ENCODE measurements at places on chromosomes 6 and 20.

DNA sequence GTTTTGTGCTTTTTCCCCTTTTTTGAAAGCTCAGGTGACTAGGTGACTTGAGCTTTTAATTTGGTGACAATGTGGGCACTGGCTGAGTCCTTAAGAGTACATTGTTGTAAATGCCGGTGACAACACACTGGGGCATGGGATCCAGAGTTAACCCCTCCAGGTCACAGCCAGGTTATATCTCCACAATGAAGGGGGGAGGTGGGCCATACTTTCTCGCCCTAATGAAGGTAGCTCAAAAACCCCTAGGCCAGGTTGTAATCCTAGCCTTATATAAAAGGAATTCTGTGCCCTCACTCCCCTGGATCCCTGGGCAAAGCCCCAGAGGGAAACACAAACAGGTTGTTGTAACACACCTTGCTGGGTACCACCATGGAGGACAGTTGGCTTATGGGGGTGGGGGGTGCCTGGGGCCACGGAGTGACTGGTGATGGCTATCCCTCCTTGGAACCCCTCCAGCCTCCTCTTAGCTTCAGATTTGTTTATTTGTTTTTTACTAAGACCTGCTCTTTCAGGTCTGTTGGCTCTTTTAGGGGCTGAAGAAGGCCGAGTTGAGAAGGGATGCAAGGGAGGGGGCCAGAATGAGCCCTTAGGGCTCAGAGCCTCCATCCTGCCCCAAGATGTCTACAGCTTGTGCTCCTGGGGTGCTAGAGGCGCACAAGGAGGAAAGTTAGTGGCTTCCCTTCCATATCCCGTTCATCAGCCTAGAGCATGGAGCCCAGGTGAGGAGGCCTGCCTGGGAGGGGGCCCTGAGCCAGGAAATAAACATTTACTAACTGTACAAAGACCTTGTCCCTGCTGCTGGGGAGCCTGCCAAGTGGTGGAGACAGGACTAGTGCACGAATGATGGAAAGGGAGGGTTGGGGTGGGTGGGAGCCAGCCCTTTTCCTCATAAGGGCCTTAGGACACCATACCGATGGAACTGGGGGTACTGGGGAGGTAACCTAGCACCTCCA, 2.2 kb upstream of the VEGFA start:
- DNase-seq = no peak

DNA sequence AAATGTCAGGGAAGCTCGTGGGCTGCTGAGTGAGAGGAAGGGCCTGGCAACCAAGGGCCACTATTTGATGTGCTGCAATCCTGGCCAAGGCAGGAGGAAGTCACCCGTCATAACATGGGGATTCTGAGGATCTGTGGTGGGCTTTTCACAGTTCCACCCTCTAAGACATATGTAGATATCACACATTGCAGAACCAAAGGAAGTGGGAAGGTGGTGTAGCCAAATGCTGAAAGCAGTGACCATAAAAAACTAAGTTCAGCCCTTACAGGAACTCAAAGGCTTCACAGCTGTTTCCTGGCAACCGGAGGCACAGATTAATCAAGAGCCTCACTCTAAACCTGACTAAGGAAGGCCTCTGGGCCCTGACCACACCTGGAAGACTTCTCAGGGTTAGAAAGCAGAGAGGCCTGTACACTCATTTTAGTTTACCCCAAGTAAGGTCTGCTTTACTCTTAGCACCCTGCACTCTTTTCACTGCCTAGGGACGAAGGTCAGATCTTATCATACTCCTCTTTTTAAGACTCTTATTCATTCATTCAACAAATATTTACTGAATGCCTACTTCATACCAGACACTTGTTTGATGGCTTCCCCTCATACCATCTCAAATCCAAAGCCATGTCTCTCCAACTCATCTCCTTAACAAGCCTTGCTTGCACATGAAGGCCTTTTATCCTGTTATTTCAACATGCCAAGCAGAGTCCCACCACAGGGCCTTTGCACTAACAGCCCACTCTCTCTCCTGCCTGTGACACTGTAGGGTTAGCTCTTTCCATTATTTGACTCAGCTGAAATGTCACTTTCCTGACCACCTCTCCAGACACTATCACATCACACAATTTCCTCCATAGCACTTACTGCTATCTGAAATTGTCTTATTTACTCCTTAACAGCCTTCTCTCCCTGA, 2.6 kb downstream of the UBE2V1 start:
- peak; percentile 12 for DNase-seq

- no peak for DNase-seq
Observed at GRCh38 chr6:37092923-37093727, 76.8 kb upstream of the PIM1 start.

DNA sequence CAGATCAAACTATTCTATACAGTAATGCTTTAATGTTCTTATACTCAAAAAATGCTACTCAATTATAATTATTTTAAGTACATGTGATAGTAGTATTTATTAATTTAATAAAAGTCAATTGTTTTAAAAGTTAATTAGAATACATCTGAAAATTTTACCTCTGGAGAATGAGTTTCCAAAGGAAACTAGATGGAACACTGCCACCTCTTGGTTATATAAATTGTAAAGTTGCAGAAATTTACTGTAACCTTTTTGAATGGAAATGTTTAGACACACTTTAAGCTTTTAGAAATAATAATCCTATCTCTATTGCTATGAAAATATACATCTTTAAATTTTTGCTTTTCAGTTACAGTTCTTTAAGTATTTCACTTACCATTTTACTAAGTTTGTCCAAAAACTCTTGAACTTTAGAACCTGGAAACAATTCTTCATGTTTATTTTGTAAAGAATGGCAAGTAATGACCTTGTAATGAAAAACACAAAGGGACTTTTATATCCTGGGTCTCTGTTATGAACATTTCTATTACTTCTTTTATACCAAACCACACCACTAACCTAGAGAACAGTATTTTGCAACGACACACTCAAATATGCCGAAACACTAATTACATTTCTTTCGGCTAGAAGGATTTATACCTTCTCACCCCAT, 10.9 kb upstream of the BMP5 start:
- DNase-seq = no peak

GRCh38 chr6:148464319-148465010, 121.8 kb downstream of the SASH1 start:
- peak; percentile 4 for DNase-seq

GRCh38 chr6:22956029-22956681, 386.8 kb downstream of the HDGFL1 start:
- no peak for DNase-seq

DNA sequence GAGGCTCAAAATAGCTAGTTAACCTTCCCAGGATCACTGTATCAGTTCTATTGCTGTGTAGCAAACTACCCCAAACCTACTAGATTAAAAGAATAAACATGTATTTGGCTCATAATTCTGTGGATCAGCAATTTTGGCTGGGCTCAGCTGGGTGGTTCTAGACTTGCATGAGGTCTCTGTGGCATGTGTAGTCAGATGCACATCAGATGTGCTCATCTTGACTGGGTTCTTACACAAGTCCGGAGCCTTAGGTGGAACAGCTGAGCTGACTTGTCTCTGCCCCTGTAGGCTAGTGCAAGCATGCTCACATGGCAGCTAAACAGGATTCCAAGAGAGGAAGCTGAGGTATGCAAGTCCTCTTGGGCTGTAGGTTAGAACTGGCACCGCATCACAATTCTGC, 173.2 kb upstream of the PRND start:
- DNase-seq = no peak

- no peak for DNase-seq
Observed at GRCh38 chr6:31111712-31112111, 663 bp downstream of the C6orf15 start.

- DNase-seq = no peak
Observed at GRCh38 chr6:81788748-81789147, 36.3 kb upstream of the TENT5A start.

GRCh38 chr6:105226598-105227294, 46.9 kb upstream of the POPDC3 start:
- no peak for DNase-seq

GRCh38 chr6:157280157-157280556, 43.2 kb downstream of the TMEM242 start:
- no peak for DNase-seq

DNA sequence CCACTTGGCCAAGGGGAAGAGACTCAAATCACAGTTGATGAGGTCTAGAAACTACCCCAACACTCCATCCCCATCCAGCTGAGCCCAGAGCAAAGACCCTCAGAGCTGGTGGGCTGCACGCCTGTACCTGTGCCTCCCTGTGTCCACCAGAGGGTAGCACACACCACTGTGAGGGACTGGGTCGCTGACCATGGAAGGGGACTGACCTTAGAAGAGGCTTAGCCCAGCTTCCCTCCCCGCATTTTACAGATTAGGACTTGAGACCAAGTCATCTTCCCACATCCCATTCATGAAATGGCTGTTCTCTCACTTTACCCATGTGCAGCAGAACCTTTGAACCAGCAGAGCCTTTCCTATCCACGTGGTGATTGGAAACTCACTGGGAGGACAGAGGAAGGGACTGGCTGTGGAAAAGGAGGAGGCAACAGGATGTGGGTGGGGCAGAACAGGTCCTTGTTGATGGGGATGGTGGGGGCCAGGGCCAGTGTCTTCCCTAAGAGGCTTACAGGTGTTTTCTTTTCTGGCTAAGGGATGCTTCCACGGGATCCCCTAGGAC, 44.3 kb downstream of the CPXM1 start:
- DNase-seq = no peak

DNA sequence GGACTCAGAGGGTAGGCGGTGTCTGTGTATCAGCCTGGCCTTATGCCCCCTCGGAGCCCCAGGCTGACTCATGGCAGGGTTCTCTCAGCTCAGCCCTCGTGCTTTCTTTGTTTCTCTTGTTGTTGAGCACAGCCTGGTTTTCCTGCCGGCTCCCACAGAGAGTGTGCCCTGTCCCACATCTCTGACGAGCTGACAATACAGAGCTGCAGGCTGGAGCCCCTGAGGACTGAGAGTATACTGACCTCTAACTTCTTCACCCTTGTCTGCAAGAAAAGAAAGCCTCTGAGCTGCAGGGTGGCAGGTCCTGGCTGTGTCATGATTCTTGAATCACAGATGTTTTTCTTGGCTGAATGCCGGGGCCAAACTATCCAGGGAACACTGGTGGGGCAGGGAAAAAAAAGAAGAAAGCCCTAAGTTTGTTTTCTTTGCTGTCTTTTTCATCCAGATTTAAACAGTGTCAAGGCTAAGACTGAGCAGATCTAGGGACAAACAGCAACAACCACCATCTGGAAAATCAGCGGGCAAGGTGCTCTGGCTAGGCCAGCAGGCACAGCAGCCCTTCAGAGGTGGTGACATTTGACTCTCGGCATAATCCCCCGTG, 63.3 kb upstream of the ZNF133 start:
- DNase-seq = no peak

- DNase-seq = no peak
Observed at GRCh38 chr20:64110411-64111068, 3.2 kb upstream of the NPBWR2 start.

- no peak for DNase-seq
Observed at GRCh38 chr6:100185615-100186014, 191.6 kb upstream of the MCHR2 start.

DNA sequence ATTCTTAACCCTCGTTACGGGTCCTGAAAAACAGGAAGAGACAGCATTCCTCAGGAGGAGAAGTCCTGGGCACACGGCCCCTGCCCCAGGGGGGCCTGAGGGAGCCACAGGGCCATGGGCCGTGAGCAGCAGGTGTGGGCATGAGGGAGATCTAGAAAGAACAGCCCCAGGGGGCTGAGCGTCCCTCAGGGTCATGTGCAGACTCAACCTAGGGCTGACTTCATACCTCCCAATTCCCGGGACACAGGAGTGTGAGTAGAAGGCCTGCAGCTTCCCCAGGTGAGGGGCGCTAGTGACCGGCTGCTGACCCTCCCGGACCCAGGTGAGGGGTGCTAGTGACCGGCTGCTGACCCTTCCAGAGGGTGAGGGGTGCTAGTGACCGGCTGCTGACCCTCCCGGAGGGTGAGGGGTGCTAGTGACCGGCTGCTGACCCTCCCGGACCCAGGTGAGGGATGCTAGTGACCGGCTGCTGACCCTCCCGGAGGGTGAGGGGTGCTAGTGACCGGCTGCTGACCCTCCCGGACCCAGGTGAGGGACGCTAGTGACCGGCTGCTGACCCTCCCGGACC, 35.1 kb downstream of the FRMD1 start:
- DNase-seq = no peak

GRCh38 chr20:46011631-46012482, 3.1 kb downstream of the MMP9 start:
- no peak for DNase-seq
